ENCODE measurements at places on chromosomes 13 and 19.

GRCh38 chr13:63279136-63279535, 1863.5 kb upstream of the PCDH20 start:
- DNase-seq, result no peak

GRCh38 chr19:1451916-1452801, 2.2 kb downstream of the APC2 start:
- DNase-seq, result no peak

DNA sequence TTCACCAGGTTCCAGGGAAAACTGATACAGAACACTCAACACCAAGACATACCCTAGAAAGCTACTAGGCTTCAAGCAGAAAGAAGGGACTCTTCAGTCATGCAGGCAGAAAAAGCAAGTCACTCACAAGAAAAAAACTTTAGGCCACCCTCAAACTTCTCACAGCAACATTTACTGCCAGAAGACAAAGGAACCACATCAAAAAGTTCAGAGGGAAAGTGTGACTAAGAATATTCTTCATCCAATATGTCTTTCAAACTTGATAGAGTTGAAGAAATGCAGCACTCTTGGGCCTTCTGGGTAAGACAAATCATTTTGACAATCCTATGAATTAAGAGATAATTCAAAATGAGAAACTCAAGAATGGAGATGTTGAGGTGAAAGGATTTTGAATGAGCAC, 7.7 kb downstream of the DZIP1 start:
- no peak for DNase-seq

DNA sequence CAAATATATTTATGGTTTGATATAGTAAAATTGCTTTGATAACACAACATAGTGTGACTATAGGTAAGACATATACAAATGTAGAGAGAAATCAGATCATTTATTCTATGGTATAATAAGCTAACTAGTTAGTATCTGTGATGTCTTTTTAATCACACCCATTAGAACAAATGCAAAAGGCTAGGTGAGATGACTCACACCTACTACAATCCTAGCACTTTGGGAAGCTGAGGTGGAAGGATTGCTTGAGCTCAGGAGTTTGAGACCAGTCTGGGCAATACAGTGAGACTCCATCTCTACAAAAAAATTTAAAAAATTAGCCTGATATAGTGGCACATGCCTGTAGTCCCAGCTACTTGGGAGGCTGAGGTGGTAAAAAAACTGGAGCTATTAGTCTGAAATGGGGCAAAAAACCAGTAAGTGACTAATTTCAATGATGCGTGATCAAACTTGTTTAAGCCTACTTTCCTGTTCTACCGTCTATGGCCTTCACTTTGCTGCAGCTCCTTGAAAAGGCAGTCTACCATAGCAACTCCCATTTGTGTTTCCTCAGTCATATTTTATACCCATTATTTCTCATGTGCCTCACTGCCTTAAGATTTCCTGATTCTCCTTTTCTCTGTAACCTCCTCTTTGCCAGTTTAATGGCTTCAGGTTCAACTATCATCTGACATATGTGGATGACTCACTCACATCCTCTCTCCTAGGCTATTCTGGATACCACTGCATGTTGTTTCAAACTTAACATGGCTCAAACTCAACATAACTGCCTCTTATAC, 12.5 kb downstream of the ALG5 start:
- no peak for DNase-seq

GRCh38 chr13:49443357-49443703, 534 bp downstream of the CAB39L start:
- no peak for DNase-seq

DNA sequence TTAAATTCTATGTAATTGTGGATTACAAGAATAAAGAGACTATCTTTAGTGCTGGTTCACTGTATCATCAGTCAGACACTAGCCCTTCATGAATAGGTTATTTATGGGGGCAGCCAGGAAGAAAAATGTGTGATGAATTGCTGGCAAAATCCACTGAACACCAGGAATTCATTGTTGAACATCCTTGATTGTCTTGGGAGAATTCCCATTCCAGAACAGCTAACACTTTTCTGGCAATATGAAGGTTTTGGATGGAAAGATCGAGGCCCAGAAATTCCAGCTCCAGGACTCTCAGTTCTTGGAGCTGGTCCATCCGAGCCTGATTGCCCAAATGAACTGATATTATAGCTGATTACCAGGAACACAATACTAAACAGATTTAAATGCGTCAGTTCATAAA, 11.5 kb upstream of the SPART start:
- no peak for DNase-seq

DNA sequence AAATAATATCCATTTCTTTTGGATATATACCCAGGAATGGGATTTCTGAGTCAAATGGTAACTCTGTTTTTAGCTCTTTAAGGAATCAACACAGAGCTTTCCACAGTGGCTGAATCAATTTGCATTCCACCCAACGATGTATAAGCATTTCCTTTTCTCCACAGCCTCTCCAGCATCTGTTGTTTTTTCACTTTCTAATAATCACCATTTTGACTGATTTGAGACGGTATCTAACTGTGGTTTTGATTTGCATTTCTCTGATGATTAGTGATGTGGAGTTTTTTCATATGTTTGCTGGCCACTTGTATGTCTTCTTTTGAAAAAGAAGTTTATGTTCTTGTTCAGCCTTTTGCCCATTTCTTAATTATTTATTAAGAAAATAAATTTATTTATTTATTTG, 352.2 kb upstream of the OBI1 start:
- no peak for DNase-seq

DNA sequence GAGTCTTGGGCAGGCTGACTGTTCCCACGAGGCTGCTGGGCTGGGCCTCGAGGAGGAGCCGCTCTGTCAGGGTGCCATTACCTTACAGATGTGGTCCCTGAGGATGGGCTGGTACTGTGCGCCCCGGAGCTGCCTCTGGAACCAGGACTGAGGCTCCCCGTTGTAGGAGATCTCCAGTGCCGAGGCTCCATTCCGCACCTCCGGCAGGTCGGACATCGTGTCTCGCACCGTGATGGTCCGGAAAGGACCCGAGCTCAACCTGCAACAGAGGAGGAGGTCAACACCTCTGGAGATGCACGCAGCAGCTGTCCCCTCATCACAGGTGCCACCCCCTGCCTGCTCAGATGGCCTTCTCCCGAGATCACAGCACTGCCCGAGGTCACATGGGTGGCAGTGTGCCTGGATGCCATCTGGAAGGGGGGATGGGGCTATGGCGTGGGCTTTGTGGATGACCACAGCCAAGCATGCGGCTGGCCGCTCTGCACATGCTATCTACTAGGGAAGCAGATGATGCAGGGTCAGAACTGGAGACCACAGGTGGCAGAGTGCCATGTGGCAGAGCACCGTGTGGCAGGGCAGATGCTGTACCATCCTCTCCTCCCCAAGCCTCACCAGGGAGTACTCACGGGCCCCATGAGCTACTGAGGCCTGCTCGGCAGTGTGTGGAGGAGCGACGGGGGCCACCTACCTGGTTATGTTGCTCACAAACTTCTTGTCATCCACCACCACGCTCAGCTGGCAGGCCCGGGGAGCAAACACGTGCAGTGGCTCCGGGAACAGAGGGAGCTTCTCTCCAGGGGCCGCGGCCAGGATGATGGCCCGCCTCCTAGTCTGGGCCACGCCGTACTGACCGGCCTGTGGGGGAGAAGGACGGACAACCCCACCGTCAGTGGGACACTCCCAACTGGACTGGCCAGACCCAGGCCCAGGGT, 18.3 kb upstream of the EIF3G start:
- no peak for DNase-seq

DNA sequence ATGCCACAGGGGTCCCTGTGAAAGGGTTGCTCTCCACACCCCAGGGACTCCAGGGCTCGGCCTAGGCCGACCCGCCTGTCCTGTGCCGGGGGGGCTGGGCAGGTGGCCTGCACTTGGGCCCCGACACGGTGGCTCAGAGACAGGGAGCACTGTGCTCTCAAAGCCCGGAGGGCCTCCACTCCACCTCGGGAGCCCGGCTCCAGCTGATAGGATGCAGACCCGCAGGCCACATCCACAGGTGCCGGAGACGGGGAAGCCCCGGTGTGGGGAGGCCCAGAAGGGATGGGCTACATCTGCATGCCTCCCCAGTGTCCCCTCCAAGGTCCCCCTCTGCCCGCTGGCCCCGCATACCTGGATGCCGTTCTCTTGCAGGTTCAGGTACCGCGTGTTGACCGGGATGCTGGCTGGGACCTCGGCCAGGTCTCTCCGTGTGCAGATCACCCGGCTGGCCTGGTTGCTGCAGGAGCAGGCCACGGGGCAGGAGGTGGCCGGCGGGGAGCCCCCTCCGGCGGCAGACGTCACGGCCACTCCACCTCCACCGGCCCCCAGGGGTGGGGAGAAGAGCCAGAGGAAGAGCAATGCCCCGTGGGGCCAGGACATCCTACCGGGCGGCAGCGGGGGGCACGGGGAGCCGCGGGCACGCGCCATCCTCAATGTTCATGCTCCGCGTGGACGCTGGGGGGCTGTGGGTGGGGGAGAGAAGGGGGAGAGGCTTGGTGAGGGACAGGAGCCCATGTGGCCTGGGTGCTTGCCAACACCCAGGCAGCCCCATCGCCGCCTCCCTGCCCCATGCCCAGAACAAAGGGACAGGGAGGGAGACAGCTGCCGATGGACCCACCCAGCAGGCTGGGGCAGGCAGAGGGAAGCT, 19.8 kb downstream of the LRRC4B start:
- no peak for DNase-seq

- DNase-seq, result no peak
These were observed 28.4 kb downstream of the GPR42 start for GRCh38 chr19:35399231-35399630.

DNA sequence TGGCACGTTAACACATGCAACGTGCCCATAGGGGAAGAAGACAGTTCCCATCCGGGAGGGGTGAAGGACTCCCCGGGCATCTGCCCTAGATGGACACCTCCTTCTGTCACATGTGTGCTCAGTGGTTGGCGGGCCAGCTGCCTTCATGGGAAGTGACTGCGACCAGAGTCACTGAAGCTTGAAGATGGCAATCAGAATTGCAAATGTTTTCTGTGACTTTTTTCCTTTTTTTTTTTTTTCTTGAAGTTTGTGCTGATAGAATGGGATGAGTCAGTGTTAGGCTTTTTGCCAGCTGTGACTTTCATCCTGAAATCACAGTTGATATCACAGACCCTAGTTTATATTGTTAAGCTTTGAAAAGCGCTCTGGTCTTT, 109.2 kb upstream of the MCF2L start:
- no peak for DNase-seq

- DNase-seq, result no peak
These were observed 2.9 kb downstream of the C13orf46 start for GRCh38 chr13:113970810-113971470.

DNA sequence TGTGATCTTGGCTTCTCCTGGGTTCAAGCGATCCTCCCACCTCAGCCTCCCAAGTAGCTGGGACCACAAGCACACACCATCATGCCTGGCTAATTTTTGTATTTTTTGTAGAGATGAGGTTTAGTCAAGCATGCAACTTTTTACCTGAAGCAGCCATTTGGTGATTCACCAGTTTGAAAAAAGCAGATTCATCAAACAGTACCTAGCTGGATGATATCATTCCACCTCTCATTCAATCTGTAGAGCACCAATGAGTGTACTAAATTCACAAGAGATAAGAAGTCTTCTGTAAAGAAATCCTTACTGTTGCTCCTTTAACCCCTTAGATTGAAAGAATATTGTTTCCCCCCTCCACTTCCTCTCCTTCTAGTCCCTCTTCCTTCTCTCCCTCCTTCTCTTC, 261.1 kb upstream of the RFC3 start:
- no peak for DNase-seq

GRCh38 chr13:23797276-23797903, 91.8 kb downstream of the MIPEP start:
- DNase-seq, result no peak

GRCh38 chr13:114010401-114011101, 36.7 kb upstream of the C13orf46 start:
- DNase-seq, result no peak

GRCh38 chr19:32223595-32224370, 121.6 kb upstream of the ZNF507 start:
- DNase-seq, result no peak

- DNase-seq, result no peak
These were observed 498.1 kb downstream of the KLF5 start for GRCh38 chr13:73556902-73557301.

- no peak for DNase-seq
These were observed 6.3 kb downstream of the RPL36 start for GRCh38 chr19:5696196-5697021.

DNA sequence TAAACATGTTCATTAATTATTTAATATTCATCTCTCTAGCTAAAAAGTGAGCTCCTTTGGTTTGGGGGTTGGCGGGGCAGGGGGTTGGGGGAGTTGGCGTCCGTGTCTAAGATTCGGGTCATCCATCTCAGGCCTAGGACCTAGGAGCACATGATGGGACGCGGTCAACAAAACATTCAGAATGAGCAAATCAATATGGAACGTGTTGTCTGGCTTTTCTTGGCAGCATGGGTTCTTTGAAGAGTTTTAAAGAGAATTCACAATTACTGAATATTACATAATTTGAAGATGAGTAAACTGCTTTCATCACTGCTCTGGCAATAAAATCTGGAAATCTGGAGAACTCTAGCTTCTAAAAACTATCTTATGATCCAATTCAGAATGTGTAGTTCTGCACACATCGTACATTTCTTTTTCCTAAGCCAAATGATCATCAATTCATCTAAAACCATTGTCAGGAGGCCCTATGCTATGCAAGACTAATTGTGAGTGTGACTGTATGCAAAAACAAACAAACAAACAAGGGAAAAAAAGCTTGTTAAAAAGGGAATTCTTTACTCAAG, 5.4 kb upstream of the ARGLU1 start:
- DNase-seq, result no peak

GRCh38 chr13:80408270-80408669, 67.3 kb upstream of the SPRY2 start:
- DNase-seq, result no peak

DNA sequence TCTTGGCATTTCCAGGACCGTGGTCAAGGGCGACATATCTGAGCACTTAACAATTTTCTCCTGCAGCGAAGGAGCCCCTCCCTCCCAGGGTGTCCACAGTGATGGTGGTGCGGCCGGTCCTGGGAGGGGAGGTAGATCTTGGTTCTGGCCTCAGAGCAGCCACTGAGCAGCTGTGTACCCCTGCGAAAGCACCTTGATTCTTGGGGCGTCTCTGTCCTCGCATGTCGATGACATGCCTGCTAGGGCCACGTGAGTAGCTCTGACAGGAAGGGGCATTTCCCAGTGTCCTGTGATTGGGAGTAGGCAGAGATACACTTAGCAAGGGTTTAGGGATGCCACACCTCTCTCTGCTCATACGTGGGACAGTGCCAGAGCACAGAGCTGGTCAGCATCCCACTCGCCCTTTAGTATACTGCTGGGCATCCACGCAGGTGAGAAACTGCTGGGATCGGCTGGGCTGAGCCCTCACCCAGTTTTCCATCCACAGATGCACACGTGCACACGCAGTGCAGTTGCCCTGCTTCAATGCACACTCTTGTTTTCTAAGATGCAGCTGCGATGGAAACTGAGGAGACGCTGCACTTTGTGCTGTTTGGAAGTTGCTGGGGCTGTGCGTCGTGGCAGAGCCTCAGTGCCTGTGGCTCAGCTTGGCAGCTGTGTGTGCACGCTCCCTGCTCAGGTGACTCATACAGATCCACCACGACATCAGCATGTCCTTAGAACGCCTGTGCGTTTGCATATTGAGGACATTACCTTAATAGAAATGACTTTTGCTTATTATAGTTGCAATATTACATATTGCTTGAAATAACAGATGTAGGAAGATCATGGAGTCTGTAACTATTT, 66.8 kb downstream of the TEX29 start:
- DNase-seq, result peak; percentile 52

GRCh38 chr19:13069415-13070359, 33.0 kb downstream of the LYL1 start:
- no peak for DNase-seq

- no peak for DNase-seq
These were observed 385.8 kb downstream of the KCNRG start for GRCh38 chr13:50401049-50401505.

All from SJSA1 (cell line).